ENCODE measurements at places on chromosomes 4 and X.

DNA sequence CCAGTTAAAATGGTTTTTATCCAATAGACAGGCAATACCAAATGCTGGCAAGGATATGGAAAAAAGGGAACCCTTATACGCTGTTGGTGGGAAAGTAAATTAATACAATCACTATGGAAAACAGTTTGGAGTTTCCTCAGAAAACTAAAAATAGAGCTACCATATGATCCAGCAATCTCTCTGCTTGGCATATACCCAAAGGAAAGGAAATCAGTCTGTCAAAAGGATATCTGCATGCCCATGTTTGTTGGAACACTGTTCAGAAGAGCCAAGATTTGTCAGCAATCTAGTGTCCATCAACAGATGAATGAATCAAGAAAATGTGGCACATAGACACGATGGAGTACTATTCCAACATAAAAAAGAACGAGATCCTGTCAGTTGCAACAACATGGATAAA lies 91.0 kb upstream of the SH3RF1 start:
- H3K36me3 ChIP-seq: no peaks in the 10 kb centered on the region
- no peak overlapping the region for H3K4me3 ChIP-seq
- H3K4me1 ChIP-seq: no peaks in the 10 kb centered on the region
- no peak overlapping the region for H3K27ac ChIP-seq
- H3K27me3 ChIP-seq: no peaks in the 10 kb centered on the region

DNA sequence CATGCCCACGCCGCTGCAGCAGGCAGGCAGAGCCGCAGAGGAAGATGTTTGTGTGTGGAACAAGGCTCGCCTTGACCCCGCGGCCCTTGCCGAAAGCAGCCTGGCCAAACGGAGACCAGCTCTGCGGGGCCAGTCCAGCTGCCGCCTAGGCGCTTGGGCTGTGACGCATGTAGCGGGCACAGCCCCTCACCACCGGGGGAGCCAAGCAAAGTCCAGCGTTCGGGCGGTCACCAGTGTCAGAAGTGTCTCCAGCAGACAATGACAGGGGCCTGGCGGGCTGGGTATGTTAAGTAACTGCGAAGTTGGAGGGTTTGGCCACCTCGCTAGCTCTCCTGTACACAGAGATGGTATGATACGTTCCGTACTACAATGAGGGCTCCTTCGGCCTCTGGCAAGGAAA lies 1.3 kb downstream of the AMER1 start:
- no peak for DNase-seq
- no peaks in the 10 kb centered on the region for H3K36me3 ChIP-seq
- peaks cover 3% of the 10 kb centered on the region for H3K4me1 ChIP-seq
- no peaks in the 10 kb centered on the region for H3K27me3 ChIP-seq
- peak overlapping the region; percentile 76 for H3K4me3 ChIP-seq

GRCh38 chrX:19709812-19710518 lies 177.4 kb downstream of the SH3KBP1 start:
- H3K4me3 ChIP-seq: no peak overlapping the region
- no peaks in the 10 kb centered on the region for H3K36me3 ChIP-seq
- H3K27ac ChIP-seq: no peak overlapping the region
- H3K4me1 ChIP-seq: no peaks in the 10 kb centered on the region

GRCh38 chr4:76634220-76634619 lies 199.2 kb downstream of the SHROOM3 start:
- no peaks in the 10 kb centered on the region for H3K4me1 ChIP-seq
- H3K27me3 ChIP-seq: no peaks in the 10 kb centered on the region
- H3K36me3 ChIP-seq: no peaks in the 10 kb centered on the region
- H3K4me3 ChIP-seq: no peak overlapping the region
- DNase-seq: no peak

Measured in B cell (primary cell).